ENCODE measurements at places on chromosomes 4 and X. TPM values are rescaled to one million over a fixed set of nuclear protein-coding genes. Genes with fewer than 3 reads are reported as not detected.

- no peak for DNase-seq
Observed at GRCh38 chrX:153495362-153495751, 577 bp downstream of the BGN start.

DNA sequence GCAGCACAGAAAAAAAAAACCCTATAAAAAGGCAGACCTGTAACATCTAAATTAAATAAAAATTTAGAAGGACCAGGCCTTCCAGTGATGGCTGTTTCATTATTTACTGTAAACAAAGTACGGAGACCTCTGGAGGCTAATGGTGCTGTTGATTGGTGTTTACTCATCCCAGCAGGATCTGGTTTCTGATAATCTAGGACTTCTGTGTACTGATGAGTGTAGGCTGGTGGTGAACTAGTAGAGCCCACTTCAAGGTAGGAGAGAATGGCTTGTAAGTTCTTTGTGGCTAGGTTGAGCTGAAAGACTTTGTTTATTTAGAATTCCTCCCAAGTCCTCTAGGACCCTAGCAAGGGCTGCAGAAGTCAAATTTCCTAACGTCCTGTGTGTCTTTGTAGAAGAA lies 398.1 kb upstream of the PITX2 start:
- DNase-seq: no peak

GRCh38 chr4:7773401-7774180 lies 166.1 kb downstream of the AFAP1 start:
- DNase-seq: no peak

- peak; percentile 10 for DNase-seq
Observed at GRCh38 chrX:137194164-137194563, 160.4 kb upstream of the GPR101 start.

The KCNE5 gene
- total RNA-seq: 0.22 TPM

The ANK2 gene
- not detected for total RNA-seq

Data from CD4-positive, alpha-beta memory T cell (primary cell).